Skin of body (tissue), 3 donors: ENCODE measurements at places on chromosomes 12 and 14. TPM values are rescaled to one million over a fixed set of nuclear protein-coding genes. Genes with fewer than 3 reads are reported as not detected.

Gene IGF1
- total RNA-seq = 14.0 TPM

GRCh38 chr12:26821212-26821701 is 11.7 kb downstream of the ITPR2 start:
- DNase-seq = no peak

Gene KRT78
- 13.7 TPM for total RNA-seq

Gene EPYC
- 0.20 TPM for total RNA-seq

Gene TMEM179
- total RNA-seq = 0.39 TPM

- no peak for DNase-seq
Observed at GRCh38 chr12:90695415-90695814, 259.6 kb downstream of the CCER1 start.

Gene ESPL1
- total RNA-seq = 5.6 TPM

Gene RNASE9
- total RNA-seq = not detected

GRCh38 chr14:89619596-89619995 is 202.6 kb upstream of the FOXN3 start:
- no peak for DNase-seq

Gene CLMN
- total RNA-seq = 13.6 TPM

Gene ANKRD33
- total RNA-seq = not detected

Gene HOXC10
- total RNA-seq = 2.6 TPM

DNA sequence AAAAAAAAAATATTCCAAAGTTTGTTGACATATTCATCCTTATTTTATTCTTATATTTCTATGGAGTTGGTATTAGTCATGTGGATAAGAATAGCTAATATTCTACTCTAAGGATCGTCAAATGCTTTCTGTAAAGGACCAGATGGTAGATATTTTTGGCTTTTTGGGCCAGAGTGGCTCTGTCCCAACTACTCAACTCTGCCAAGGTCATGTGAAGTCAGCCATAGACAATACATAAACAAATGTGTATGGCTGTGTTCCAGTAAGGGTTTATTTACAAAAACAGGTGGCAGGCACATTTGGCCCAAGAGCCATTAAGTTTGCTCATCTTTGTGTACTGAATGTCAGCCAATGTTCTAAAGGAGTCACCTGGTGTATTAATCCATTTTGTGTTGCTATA is 131.8 kb downstream of the TBX5 start:
- DNase-seq = peak; percentile 62

DNA sequence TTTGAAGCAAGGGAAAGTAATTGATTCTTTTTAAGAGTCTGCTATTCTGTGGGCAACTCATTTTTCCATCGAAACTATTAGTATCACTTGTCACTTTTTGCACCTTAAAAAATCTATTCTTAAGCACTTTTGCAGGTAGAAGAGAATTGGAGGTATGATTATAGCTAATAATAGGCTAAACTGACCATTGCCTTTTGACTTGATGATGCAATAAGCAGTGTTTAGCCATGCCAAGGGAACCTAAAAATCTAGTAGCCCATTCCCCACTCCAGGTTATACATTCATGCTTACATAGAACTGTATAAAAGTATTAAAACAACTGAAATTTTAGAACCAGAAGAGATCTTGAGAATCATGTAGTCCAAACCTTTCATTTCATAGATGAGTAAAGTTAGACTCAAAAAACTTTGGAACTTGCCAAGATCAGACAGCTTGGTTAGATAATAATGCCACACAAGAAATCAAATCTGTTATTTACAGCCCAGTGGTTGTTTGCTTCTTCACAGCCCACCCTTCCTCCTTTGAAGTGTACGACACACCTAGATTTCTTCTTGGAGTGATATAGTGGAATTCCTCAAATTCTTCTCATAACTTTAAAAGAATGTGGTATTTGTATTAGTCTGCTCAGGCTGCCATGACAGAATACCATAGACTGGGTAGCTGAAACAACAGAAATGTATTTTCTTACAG is 21.7 kb upstream of the GARIN2 start:
- no peak for DNase-seq
